ENCODE measurements at places on chromosomes 12 and 14. TPM values are rescaled to one million over a fixed set of nuclear protein-coding genes. Genes with fewer than 3 reads are reported as not detected.

The SLC25A47 gene
- not detected for total RNA-seq

The BMP4 gene
- not detected for total RNA-seq

The SPTB gene
- total RNA-seq, result 0.98 TPM

The ASCL1 gene
- not detected for total RNA-seq

The NFE2 gene
- total RNA-seq, result under 0.01 TPM

The PAPLN gene
- total RNA-seq, result 4.4 TPM
